ENCODE measurements at places on chromosomes 1 and 21. TPM values are rescaled to one million over a fixed set of nuclear protein-coding genes. Genes with fewer than 3 reads are reported as not detected.

GRCh38 chr1:59401581-59401980, 104.7 kb downstream of the FGGY start:
- DNase-seq, result no peak

DNA sequence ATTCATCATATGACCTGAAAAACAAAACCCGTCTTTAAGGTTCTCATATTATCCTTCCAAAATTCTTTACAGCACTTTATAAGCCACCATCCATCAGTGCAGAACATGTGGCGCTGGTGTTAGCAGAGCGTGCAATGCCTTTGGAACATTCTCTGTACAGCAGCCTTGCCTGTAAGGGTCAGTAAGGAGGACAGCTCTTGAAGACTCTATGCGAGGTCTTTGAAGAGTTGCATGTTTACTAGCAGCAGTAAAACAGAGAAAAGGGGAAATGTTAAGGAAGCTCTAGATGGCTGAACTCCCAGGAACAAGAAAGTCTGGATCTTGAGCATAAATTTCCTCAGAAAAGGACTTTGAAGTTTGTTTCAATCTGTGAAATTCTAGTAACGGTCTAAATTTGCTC, 365.6 kb downstream of the DUSP10 start:
- no peak for DNase-seq

- DNase-seq, result no peak
Observed at GRCh38 chr1:41765152-41765551, 153.6 kb downstream of the HIVEP3 start.

LRRC3 gene
- total RNA-seq, result 3.1 TPM

TMIGD3 gene
- 36.7 TPM for total RNA-seq

RAB42 gene
- 12.0 TPM for total RNA-seq

All from upper lobe of left lung (tissue), 6 donors.